ENCODE measurements at places on chromosomes 1 and 21. TPM values are rescaled to one million over a fixed set of nuclear protein-coding genes. Genes with fewer than 3 reads are reported as not detected.

DNA sequence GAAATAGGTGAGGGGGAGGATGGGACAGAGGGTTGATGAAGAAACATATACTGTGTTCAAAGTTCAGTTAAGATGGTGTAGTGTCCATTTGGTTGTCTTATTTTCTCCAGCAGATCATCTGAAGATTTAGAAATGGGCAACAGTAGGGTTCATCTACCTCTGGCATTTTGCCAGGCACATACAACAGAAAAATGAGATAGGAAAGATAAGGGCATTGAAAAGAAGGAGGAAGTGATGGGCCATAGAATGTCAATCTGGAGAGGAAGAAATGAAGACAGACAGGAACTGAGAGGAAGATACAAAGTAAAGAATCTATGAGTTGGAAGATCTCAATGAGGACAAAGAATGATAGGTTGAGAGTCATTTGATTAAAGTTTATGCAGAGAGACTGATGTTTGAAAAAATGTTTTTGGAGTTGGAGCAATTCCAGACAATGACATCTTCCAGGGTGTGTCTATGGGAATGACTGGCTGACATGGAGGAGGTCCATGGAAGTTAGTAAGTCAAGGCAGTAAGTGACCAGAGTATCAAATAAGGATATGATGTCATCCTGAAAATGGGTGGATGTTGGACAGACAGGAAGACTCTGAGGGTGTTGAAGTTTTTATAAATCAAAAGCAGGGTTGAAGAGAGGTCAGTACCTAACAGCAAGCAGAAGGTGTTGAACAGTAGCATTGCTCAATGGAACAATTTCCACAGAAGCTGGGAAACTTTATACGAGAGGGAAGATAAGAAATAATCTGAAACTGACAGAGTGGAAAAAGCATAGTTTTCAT is 18.7 kb upstream of the CD55 start:
- no peak for DNase-seq
- H3K4me3 ChIP-seq: no peak overlapping the region
- H3K27ac ChIP-seq: no peak overlapping the region
- peaks cover 10% of the 10 kb centered on the region for H3K4me1 ChIP-seq
- H3K36me3 ChIP-seq: no peaks in the 10 kb centered on the region

Gene CD34
- total RNA-seq: 33.1 TPM

GRCh38 chr1:46817814-46818213 is 19.0 kb downstream of the CYP4B1 start:
- no peaks in the 10 kb centered on the region for H3K27me3 ChIP-seq
- no peak overlapping the region for H3K27ac ChIP-seq
- peaks cover 57% of the 10 kb centered on the region for H3K36me3 ChIP-seq
- peaks cover 15% of the 10 kb centered on the region for H3K4me1 ChIP-seq

- H3K36me3 ChIP-seq: no peaks in the 10 kb centered on the region
- no peak overlapping the region for H3K27ac ChIP-seq
- H3K4me1 ChIP-seq: no peaks in the 10 kb centered on the region
- no peak for DNase-seq
These were observed 15.0 kb downstream of the DISP1 start for GRCh38 chr1:222829868-222830267.

Gene TMPRSS2
- 131 TPM for total RNA-seq

DNA sequence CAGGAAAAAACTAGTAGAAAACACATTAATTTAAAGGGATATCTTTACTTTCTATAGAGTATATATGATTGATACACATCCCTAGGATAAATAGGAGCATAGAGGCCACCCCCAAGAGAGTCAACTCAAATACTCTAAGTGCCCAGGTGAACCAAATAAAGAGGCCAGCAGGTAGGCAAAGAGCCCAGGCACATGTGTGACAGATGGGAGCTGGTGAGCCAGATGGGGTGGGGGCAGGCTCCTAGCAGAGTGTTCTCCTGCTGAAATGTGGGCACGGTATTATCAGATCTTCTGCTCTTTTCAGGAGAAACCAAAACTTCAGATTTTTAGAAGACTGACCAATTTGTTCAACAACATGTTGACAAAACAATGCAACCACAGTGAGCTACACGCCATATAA is 333.4 kb upstream of the PKN2 start:
- H3K4me3 ChIP-seq: no peak overlapping the region
- DNase-seq: no peak
- H3K27me3 ChIP-seq: no peaks in the 10 kb centered on the region
- H3K36me3 ChIP-seq: no peaks in the 10 kb centered on the region

Gene KCNC4
- 4.7 TPM for total RNA-seq

- H3K4me1 ChIP-seq: peaks cover 40% of the 10 kb centered on the region
- DNase-seq: no peak
- H3K27me3 ChIP-seq: no peaks in the 10 kb centered on the region
- H3K27ac ChIP-seq: peak overlapping the region; percentile 61
These were observed 19.7 kb downstream of the BCAR3 start for GRCh38 chr1:93661829-93662474.

DNA sequence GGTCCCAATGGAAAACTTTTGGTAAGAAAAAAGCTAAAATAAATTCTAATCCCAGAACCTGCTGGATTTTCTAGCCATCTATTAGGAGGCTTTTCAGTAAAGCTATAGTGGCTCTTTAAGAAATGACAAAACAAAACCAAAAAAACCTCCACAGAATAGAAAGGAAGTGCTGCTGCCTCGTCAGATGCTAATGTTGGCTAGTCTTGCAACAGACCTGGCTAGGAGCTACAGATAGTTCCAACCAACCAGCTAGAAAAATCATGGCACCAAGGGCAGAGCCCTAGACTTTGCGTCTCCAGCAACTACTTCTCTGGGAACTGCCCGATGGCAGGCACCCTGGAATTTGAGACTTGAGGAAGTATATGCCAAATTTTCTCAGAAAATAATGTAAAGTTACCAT is 7.6 kb downstream of the CD101 start:
- H3K27me3 ChIP-seq: no peaks in the 10 kb centered on the region
- H3K4me3 ChIP-seq: no peak overlapping the region
- no peak overlapping the region for H3K27ac ChIP-seq
- DNase-seq: peak; percentile 35

DNA sequence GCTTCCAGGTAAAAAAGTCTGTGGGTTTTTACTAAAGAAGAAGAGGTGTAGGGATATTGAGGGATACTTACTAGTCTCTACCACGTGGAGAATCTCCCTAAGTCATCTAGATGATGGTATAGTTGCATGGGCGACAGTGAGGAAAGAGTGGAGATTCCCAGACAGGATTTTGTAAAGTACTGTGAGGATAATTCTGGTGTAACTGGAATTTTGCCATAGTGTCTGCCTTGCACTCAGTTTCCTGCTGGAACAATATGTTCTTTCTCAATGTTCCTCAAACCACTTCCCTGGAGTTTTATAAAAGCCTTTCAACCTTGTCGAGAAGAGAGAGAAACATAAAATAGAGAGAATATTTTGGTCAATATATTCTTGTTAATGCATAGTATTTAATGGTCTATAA is 95.1 kb upstream of the WLS start:
- H3K4me3 ChIP-seq: no peak overlapping the region
- no peaks in the 10 kb centered on the region for H3K36me3 ChIP-seq
- peaks cover 3% of the 10 kb centered on the region for H3K4me1 ChIP-seq
- H3K27ac ChIP-seq: no peak overlapping the region

- H3K4me1 ChIP-seq: no peaks in the 10 kb centered on the region
- no peak overlapping the region for H3K27ac ChIP-seq
- H3K4me3 ChIP-seq: no peak overlapping the region
- no peaks in the 10 kb centered on the region for H3K36me3 ChIP-seq
These were observed 57.9 kb upstream of the KCNE2 start for GRCh38 chr21:34305605-34306604.

GRCh38 chr21:25999921-26000582 is 170.5 kb downstream of the APP start:
- H3K36me3 ChIP-seq: peaks cover 49% of the 10 kb centered on the region
- no peak overlapping the region for H3K27ac ChIP-seq
- no peak overlapping the region for H3K4me3 ChIP-seq
- no peaks in the 10 kb centered on the region for H3K4me1 ChIP-seq
- no peak for DNase-seq

GRCh38 chr1:169623132-169623926 is 6.6 kb downstream of the SELP start:
- H3K4me1 ChIP-seq: peaks cover under 1% of the 10 kb centered on the region
- DNase-seq: no peak

- H3K27ac ChIP-seq: no peak overlapping the region
- no peak for DNase-seq
- H3K36me3 ChIP-seq: peaks cover 24% of the 10 kb centered on the region
These were observed 24.8 kb upstream of the SELENON start for GRCh38 chr1:25774921-25775771.

All from upper lobe of left lung (tissue), 6 donors.